ENCODE measurements at places on chromosomes 16 and 17.

DNA sequence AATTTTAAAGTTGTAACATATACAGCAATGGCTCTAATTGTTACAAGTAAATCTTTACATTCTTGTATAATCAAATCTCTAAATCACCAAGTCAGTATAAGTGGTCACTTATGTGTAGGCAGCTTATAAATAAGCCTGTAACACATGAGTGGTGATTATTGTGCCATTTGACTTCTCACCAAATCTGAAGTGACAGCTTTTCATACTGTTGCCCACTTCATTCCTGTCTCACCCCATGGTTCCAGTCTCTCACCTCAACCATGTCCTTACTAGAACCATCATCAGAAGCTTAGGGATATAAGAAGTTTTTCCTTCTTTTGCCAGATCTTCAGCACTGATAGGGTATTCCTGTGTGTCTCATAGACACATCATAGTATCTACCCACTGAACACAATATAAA is 23.5 kb downstream of the TNRC6A start:
- DNase-seq, result no peak

DNA sequence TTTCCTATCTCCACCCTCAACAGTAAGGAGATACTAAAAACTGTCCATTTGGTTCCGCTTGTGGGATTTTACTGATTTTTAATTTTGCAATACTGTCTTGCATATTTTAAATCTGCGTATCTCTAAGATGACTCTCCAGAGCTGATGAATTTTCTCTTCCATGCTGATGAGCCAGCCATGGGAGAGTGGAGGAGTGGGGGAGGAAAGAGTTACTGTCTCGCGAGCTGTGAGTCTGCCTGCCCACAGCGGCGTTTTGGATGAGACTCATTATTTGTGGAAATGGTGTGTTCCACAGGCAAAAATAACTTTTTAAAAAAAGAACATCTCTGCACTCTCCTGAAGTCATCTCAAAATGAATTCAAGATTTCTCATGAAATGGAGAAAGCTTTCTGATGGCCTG is 34.6 kb upstream of the MYOCD start:
- no peak for DNase-seq

DNA sequence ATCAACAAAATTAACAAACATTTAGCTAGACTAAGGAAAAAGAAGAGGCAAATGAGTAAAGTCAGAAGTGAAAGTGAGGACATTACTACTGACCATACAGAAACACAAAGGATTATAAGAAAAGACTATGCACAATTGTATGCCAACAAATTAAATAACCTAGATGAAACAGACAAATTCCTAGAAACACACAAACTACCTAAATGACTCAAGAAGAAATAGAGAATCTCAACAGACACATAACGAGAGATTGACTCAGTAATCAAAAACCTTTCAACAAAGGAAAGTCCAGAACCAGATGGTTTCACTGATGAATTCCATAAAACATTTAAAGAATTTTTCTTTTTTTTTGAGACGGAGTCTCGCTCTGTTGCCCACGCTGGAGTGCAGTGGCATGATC is 35.7 kb upstream of the MYLK3 start:
- DNase-seq, result no peak

- no peak for DNase-seq
These were observed 59.9 kb downstream of the TAOK1 start for GRCh38 chr17:29449865-29450671.

- no peak for DNase-seq
These were observed 62.2 kb downstream of the TNRC6C start for GRCh38 chr17:78020717-78021108.

GRCh38 chr17:2138761-2139160 is 83.9 kb downstream of the HIC1 start:
- no peak for DNase-seq

GRCh38 chr16:59181821-59182420 is 447.8 kb upstream of the GOT2 start:
- DNase-seq, result no peak

- DNase-seq, result no peak
These were observed 44.5 kb downstream of the MEAK7 start for GRCh38 chr16:84459941-84460405.

DNA sequence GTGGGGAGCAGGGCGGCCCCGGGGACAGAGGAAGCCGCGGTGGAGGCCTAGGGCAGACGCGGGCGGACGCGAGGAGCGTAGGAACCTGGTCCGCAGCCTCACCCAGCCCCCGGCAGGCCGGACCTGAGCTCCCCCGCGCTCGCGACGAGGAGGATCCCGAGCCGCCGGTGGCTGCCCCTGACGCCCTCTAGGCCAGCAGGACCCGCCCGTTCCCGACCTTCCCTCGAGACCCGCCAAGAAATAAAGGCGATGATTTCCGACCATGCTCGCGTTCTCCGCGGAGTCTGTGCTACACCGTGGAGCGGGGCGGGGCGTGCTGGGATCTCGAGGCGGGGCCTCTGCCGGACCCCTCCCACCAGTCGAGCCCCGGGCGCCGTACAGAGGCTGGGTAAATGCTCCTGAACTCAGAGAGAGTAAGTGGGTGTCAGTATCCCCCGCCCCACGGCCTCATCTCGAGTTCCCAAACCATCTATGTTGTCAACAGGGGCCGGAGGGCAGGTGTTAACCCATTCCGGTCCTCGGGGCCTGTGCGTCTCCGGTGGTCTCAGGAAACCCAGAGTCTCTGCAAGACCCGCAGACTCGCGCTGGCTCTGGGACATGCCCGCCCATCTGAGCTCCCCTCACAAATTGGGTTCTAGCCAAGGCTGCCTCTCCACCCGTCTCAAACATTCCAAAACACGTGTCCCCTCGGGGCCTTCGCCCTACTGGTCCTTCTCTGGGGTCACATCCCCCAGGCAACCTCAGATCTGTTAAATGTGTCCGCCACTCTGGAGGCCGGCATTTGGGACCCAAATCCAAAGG is 13.7 kb downstream of the SYCE1L start:
- DNase-seq, result peak; percentile 60

GRCh38 chr16:54930869-54931119 is 129 bp downstream of the IRX5 start:
- DNase-seq, result no peak

- no peak for DNase-seq
These were observed 171.6 kb downstream of the ZNF18 start for GRCh38 chr17:11825572-11826209.

DNA sequence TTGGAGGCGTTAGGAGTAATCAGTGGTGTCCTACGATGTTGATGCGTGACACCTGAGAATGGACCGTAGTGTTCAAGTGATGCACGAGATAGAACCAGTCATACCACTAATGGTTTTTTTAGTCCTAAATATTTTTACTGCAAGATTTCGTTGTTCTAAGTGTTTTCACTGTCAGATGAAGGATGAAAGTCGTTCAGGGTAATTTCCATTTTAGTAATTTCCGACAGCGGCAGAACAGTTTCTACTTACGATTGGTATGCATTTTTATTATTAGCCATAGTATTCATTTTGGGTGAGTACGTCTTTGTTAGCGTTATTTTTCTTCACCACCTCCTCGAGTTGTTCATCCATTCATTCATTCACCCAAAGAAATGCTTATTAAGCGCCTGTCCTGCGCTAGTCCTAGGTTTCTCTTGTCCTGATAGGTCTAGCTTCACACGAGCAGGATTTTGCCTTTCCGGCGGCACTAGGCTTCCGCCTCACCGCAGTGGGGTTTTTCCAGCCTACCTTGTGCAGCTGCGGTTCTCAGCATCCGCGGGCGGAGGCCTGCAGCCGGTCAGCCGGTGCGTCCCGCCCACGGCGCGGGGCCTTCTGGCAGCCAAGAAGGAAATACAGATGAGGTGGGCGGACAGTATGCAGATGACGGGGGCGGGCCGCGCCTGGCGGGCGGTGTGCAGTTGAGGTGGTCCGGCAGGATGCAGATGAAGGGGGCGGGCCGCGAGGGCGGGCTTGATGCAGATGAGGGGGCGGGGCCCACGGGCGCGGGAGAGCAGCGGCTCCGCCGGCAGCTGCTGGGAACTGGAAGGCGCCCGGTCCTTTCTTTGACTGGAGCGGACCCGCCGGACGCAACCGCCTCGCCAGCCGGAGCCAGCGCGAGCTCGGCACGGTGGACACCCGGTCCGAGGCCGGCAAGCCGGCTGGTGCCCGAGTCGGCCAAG is 146.4 kb downstream of the SPECC1 start:
- DNase-seq, result peak; percentile 97

DNA sequence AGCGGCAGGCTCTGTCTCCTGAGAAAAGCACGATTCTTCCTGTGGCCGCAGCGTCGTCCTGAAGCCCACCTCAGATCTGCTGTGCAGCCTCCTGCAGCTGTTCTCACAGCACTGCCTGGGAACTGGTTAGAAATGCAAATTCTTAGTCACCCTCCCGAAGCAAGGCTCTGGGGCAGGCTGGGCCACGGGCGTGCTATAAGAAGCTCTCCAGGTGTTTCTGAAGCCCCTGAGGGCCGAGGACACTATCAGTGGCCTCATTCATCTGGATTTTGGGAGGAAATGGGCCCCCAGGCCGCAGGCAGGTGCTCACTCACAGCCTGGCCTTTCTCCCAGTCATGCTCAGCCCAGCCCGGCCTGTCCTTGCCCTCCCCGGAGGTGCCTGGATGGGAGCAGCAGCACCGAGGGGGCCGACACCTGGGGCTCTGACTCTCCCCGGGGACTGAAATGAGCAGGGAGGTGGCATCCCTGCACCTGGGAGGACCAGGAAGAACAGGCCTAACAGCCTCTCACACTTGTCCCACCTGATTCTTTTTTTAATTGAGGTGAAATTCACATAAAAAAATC is 10.4 kb upstream of the NLRC3 start:
- no peak for DNase-seq

GRCh38 chr17:65820811-65821210 is 259.4 kb upstream of the AXIN2 start:
- no peak for DNase-seq

DNA sequence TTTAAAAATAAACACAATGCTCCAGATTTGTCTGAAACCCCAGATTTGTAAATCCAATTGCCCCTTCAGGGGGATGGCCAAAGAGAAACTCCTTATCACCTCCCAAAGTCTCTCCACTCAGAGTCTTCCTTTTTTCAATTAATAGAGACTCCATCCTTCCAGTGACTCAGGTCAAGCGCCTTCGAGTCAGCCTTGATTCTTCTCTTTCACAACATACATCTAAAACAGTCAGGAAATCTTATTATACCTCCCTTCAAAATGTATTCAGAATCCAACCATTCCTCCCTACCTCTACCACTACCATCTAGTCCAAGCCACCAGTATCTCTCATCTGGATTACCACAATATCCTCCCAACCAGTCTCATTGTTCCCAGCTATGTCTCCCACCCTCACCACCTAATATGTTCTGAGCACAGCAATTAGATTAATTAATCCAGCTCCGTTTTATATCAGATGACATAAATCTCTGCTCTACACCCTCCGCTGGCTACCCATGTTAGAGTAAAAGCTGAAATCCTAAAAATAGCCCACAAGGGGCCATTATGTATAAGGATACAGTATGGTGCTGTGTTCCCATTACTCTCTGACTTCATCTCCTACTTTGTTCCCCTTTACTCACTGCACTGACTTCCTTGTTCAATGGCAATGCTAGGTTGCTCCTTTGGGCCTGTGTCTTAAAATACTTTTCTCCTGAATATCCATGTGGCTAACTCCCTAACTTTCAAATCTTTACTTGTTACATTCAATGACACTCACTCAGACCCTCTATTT is 11.8 kb downstream of the SIAH1 start:
- no peak for DNase-seq

DNA sequence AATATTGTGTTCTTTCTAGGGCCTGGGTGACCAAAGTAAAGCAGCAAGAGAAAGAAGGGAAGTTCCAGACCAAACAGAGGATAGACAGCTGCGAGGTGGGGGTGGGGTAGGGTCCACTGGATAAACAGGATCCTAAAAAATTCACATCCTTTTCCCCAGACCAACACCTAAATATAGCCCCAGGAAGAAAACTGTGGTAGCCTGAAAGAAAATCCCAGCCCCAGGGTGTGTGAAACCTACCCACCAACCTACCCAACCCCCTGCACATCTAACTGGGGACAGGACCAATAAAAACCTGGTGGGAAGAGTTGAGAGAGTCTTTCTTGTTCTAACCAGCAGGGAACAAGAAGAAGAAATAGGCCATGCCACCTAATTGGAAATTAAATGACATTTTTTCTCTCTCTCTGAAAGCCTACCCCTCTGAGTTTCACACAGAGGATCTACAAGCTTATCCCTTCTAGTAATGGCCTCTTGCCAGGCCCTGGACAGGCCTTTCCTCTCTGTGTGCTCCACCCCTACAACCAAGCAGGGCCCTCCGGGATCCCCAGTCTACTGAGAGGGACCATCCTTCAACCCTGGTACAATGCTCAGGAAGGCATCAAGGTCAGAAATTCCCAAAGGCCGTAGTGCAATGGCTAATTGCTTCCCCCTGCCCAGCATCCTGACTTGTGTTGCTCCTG is 12.0 kb downstream of the MYO18A start:
- no peak for DNase-seq

GRCh38 chr17:8791248-8791909 is 7.8 kb downstream of the MFSD6L start:
- DNase-seq, result no peak
